Activated CD8-positive, alpha-beta memory T cell treated with anti-CD3 and anti-CD28 coated beads for 4 hours (primary cell): ENCODE measurements at places on chromosomes 1 and 21.

- no peak for DNase-seq
Observed at GRCh38 chr1:47228644-47229030, 3.4 kb downstream of the TAL1 start.

GRCh38 chr21:39645331-39645730 is 32.6 kb downstream of the B3GALT5 start:
- DNase-seq: no peak

DNA sequence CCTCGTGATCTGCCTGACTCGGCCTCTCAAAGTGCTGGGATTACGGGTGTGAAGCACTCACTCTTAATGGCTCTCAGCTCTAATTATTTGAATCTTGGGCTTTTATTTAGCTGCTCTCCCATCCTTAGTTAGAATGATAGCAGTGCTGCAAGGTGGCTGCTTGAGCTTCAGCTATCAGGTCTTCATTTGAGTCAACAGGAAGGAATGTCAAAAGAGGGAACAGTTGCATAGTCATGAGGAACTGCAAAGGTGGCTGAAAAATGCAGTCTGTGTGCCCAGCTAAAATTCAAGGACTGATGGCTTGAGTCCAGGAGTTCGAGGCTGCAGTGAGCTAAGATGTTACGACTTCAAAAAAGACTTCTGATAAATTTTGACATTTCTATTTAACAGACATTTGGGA is 55.6 kb downstream of the UCK2 start:
- DNase-seq: no peak

GRCh38 chr1:116409751-116410191 is 36.7 kb downstream of the ATP1A1 start:
- no peak for DNase-seq

DNA sequence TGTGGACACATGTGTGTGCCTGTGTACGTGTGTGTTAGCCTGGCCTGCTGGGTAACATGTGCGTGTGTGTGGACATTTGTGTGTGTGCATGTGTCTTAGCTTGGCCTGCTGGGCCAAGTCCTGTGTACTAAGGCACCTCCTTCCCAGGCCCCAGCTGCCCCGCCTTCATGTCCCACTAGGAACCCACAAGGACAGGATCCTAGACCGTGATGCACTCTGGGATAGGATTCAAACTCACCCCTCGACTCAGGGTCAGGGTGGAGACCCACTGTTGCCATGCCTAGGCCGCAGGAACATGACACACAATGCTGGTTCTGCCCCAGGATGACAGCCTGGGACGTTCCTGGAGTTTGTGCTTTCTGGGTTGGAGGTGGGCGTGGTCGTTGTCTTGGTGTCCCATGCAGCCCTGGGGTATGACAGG is 89.9 kb upstream of the TMPRSS2 start:
- DNase-seq: no peak
